Common myeloid progenitor, CD34-positive (primary cell): ENCODE measurements at places on chromosomes 3 and 15.

DNA sequence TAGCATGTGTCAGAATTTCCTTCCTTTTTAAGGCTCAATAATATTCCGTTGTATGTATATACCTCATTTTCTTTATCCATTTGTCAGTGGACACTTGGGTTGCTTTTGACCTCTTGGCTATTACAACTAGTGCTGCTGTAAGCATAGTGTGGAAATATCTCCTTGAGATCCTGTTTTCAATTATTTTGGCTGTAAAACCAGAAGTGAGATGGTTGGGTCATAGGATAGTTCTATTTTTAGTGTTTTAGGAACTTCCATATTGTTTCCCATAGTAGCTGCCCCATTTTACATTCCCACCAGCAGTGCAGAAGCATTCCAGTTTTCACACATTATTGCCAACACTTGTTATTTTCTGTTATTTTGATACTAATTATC is 70.4 kb upstream of the C15orf39 start:
- DNase-seq = no peak

- no peak for DNase-seq
Measured at GRCh38 chr15:84003791-84004503, 231.6 kb upstream of the GOLGA6L4 start.

GRCh38 chr15:22949074-22949547 is 31.1 kb downstream of the CYFIP1 start:
- DNase-seq = peak; percentile 72

DNA sequence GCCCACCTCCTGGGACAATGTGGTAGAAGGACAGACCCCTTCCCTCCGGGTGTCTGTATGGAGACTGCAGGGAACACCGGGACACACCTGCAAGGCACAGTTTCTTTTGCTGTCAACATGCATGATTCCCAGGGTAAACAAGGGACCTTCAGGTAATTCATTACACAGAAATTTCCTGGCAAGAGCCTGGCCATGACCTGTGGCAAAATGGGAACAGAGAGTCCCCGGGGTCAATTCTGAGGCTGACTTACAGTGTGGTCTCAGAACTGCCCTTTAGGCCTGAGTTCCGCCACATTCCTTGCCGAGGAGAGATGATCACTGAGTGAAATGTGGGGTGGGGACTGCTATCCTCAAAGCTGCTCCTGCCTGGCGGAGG is 6.3 kb downstream of the STARD5 start:
- DNase-seq = no peak

DNA sequence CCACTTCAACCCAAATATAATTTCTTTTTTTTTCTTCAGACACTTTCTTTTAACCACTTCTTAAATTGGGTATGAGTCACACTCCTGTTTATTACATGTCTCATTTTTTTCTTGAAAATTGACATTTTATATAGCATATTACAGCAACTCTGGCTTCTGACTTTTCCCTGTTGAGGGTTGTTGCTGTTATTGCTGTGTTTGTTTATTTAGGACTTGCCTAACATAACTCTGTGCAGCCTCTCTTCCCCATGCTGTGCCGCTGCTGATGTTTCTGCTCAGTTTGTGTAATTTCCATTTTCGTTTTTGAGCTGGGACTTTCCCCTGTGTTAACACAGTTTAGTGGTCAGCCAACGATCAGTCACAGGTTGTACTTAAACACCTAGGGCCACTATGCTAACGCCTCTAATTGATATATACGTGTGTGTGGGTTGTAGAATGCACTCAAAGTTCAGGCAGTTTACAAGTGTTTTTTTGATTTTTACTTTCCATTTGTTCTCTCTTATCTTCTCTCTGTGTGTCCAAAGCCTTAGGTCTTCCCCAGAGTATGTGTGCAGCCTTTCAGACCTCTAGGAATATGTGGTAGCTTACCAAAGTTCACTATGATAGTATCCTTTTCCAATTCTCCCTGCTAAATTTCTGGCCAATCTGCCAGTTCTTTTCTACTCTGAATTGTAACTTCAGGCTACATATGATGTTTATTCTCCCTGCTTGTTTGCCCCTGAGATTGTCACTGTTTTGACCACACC is 337.2 kb downstream of the ZBTB20 start:
- DNase-seq = no peak

DNA sequence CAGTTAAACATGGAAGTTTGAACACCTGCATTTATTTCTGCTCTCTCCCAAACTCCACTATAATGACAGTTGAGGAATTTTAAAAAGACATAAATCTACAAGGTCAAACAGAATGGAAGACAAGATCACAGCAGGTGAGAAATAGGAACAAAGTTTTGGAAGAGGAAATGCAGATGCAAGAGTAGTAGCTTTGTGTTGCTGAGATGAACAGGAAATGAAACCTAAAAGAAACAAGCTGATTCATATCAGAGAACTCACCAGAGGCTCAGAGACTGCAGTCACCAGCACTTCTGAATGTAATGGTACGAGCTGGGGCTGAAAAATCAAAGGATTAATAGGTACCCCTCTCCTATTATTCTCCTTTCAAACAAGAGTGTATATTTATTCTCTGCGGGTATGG is 459.9 kb downstream of the RAP2B start:
- DNase-seq = no peak

GRCh38 chr3:125035217-125035616 is 20.6 kb downstream of the HEG1 start:
- DNase-seq = no peak

- DNase-seq = peak; percentile 79
Measured at GRCh38 chr3:129829640-129830039, 63.9 kb downstream of the TMCC1 start.

GRCh38 chr15:80199869-80200268 is 47.1 kb downstream of the FAH start:
- no peak for DNase-seq

DNA sequence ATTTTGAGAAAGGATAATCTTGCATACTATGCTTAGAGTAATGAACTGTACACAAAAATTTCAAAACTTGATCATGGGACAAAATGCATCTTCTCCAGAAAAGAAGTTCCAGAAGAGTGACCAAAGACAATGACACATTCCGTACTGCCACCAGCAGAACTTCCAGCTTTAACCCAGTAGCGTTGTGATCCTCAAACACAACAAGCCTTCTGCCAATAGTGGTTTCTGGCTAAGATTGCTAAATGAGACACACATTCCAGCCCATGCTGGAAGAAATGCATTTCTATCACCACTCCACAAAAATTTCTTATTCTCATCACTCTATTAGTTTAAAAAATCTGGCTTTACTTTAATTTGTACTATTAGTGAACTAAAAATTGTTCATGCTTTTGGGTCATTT is 334.9 kb downstream of the TBC1D5 start:
- DNase-seq = no peak

DNA sequence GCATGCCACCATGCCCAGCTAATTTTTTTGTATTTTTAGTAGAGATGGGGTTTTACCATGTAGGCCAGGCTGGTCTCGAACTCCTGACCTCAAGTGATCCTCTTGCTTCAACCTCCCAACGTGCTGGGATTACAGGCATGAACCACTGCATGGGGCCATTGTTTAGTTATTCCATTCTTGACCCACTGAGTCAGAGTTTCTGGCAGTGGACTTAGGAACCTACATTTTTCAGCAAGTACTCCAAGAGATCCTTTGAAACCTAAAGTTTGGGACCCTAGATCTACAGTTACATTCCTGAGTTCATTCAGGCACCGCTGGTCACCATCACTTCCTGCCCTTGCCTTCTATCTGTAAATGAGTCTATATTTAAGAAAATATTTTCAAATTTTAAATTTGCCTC is 1.4 kb upstream of the TNFSF10 start:
- no peak for DNase-seq

DNA sequence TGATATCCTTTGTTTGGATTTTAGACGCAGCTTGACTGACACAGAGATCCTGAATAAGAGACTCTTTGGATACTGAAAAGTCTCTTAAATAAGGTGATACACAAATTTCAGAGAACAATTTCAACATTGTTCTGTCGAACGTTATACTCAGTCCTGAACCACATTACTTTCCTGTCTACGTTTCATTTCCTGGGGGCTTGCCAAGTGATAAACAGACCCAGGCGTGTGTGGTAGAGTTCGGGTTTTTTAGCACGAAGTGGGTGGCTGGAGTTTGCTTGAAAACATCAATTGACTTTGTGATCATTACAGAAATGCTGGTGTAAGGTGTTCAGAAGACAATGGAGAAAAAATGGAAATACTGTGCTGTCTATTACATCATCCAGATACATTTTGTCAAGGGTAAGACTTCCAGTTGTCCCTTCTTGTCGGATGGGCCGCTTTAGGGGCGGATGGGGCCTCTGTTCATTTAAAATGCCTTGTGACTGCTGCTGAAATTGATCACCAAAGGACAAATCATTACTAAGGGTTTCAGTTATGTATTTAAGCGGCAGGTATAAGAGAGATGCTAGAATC is at the start of gene CD96:
Gene CD96 (plus strand): TSS at position 287 of the 573 bp plus-strand sequence. CDS start 52 bp downstream, at position 339.
- peak; percentile 34 for DNase-seq

DNA sequence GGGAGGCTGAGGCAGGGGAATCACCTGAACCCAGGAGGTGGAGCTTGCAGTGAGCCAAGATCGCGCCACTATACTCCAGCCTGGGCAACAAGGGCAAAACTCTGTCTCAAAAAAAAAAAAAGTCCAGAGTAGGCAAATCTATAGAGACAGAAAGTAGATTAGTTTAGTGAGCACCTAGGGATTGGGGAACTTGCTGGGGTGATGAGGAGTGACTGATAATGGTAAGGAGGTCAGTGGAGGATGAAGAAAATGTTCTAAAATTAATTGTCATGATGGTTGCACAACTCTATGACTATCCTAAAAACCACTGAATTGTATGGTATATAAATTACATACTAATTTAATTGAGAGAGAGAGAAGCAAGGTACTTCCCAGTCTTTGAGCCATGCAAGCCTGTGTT is 27.8 kb upstream of the LYZL4 start:
- DNase-seq = no peak

- DNase-seq = peak; percentile 91
Measured at GRCh38 chr3:107235928-107236315, 141.3 kb upstream of the CCDC54 start.

GRCh38 chr15:94535298-94536048 is 304.1 kb downstream of the MCTP2 start:
- no peak for DNase-seq

DNA sequence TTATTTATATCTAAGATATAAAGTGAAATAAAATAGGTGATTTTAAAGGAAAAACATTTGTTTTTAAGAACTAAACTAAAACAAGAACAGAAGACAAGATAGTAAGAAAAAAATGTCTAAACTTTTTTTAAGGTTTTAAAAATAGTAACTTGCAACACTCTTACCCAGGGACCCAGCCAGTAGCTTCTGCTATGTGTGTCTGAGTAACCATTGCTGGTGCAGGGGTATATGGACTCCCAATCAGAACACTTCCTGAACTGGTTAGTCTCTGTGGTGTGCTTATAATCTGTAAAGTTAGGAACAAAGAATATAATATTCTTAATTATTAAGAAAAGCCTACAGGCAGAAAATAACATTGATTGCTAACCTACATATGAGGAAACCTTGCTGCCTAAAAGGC is 118.4 kb downstream of the ATP1B3 start:
- no peak for DNase-seq

DNA sequence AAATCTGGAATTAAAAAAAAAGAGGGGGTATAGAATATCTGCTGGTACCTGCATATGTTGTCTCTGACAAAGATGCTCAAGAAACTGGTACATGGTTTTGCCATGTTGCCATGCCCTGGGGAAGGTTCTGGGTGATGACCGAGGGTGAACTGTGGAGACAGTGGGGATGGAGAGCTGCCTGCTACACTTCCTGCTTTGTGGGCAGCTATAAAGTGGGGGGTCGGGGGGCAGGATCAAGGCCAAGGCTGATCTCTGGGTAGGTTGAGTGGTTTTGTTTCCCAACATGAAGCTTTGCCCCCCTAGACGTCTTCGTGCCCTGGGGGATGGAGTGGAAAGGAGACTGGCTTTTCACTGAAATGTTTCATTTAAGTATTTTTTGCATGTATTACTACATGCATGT is 74.6 kb downstream of the IQSEC1 start:
- DNase-seq = no peak

GRCh38 chr3:139677388-139678155 is at the start of gene NMNAT3:
Gene NMNAT3, minus strand, starts transcription at chr3:139677972. Its CDS starts 50,248 bp downstream, at chr3:139627724.
- DNase-seq = peak; percentile 91

GRCh38 chr3:72488738-72489035 is 359.6 kb downstream of the SHQ1 start:
- DNase-seq = no peak
